ENCODE measurements at places on chromosomes 3 and 15. TPM values are rescaled to one million over a fixed set of nuclear protein-coding genes. Genes with fewer than 3 reads are reported as not detected.

THPO gene
- 0.52 TPM for total RNA-seq

CTXN2 gene
- total RNA-seq = not detected

NLGN1 gene
- total RNA-seq = 3.4 TPM

VIPR1 gene
- total RNA-seq = 11.8 TPM

ZNF620 gene
- total RNA-seq = 5.8 TPM

DCLK3 gene
- 2.7 TPM for total RNA-seq

CD200R1 gene
- total RNA-seq = not detected

GOLGA6L7 gene
- 0.15 TPM for total RNA-seq

FBLN2 gene
- total RNA-seq = 136 TPM

DNA sequence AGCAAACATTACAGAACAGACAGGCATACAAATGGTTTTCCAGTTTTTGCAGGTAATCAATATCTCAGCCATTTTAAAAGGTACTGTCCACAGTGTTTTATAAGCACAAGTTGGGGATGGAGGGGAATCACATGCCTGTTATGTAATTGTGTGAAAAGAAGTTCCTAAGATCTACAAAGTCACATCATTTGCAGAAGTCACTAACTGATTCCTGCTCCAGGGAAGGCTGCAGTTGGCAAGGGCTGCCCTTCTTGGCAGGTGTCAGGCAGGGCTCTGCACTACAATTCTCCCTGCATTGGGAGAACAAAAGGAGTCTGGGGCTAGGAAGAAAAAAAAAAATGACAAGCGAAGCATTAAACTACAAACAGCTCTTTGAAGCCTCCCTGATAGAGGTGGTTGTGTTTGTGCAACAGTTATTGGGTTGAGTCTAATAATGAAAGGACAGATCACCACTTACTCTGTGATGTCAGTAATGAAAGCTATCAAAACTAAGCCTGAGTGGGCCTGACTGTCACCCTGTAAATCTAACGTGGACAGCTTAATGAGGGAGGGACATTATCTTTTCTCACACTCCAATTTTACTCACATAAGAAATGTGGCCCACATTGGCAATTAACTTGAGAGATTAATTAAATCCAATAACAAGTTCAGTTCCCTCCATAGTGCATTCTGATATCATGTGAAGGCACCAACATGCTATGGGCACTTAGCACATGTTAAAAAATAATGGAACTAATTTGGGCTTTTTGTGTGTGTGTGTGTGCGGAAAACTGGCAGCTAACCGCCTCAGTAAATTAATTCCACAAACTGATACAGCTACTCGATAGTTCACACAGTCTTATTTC, 242.9 kb downstream of the FHIT start:
- peaks cover 3% of the 10 kb centered on the region for H3K4me1 ChIP-seq
- no peak overlapping the region for H3K4me3 ChIP-seq
- no peaks in the 10 kb centered on the region for H3K36me3 ChIP-seq
- peak overlapping the region; percentile 77 for H3K27ac ChIP-seq
- no peak for DNase-seq

GRCh38 chr3:44918087-44918486, 43.7 kb downstream of the TGM4 start:
- no peaks in the 10 kb centered on the region for H3K27me3 ChIP-seq
- no peaks in the 10 kb centered on the region for H3K4me1 ChIP-seq
- peaks cover 4% of the 10 kb centered on the region for H3K36me3 ChIP-seq
- H3K4me3 ChIP-seq = no peak overlapping the region
- no peak for DNase-seq

DNA sequence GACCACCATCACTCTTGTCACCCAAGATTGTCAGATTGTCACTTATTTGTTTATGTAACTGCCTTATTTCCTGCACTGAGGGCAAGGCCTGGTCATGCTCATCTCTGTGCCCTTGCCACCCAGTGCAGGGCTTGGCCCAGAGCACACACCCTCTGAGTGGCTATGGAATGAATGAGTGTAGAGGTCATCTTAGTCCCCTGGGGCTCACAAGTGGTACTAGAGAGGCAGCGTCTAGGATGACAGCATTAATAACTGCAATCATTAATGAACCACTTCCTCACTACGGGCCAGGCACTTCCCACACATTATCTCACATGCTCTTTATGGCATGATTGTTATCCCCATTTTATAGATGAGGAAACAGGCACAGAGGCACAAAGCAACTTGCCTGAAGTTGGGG, 117.0 kb downstream of the SMAD6 start:
- no peak overlapping the region for H3K4me3 ChIP-seq
- H3K27me3 ChIP-seq = no peaks in the 10 kb centered on the region
- DNase-seq = peak; percentile 8
- no peaks in the 10 kb centered on the region for H3K4me1 ChIP-seq
- H3K27ac ChIP-seq = no peak overlapping the region

DNA sequence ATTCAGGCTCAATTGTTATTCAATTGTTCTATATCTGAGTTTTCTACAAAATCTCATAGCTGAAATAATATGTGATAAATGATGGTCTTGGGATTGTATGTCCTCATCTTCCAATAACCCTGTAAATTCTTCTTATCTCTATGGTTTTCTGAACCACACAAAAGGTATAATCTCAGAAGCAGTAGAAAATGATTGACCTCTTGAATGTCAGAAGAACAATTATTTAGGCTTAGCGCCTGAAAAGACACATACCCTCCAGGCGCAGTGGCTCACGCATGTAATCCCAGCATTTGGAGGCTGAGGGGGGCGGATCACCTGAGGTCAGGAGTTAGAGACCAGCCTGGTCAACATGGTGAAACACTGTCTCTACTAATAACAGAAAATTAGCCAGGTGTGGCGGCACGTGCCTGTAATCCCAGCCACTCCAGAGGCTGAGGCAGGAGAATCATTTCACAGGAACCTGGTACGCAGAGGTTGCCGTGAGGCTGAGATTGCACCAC, 288.0 kb upstream of the TBC1D5 start:
- no peak overlapping the region for H3K4me3 ChIP-seq
- no peaks in the 10 kb centered on the region for H3K36me3 ChIP-seq
- no peak for DNase-seq
- no peak overlapping the region for H3K27ac ChIP-seq

- no peaks in the 10 kb centered on the region for H3K27me3 ChIP-seq
- no peak for DNase-seq
- H3K4me3 ChIP-seq = no peak overlapping the region
- H3K27ac ChIP-seq = no peak overlapping the region
- no peaks in the 10 kb centered on the region for H3K4me1 ChIP-seq
Observed at GRCh38 chr3:105157766-105158085, 209.0 kb upstream of the ALCAM start.

GRCh38 chr3:47054412-47054811, 74.9 kb downstream of the NBEAL2 start:
- DNase-seq = no peak
- no peaks in the 10 kb centered on the region for H3K27me3 ChIP-seq
- H3K4me3 ChIP-seq = no peak overlapping the region

DNA sequence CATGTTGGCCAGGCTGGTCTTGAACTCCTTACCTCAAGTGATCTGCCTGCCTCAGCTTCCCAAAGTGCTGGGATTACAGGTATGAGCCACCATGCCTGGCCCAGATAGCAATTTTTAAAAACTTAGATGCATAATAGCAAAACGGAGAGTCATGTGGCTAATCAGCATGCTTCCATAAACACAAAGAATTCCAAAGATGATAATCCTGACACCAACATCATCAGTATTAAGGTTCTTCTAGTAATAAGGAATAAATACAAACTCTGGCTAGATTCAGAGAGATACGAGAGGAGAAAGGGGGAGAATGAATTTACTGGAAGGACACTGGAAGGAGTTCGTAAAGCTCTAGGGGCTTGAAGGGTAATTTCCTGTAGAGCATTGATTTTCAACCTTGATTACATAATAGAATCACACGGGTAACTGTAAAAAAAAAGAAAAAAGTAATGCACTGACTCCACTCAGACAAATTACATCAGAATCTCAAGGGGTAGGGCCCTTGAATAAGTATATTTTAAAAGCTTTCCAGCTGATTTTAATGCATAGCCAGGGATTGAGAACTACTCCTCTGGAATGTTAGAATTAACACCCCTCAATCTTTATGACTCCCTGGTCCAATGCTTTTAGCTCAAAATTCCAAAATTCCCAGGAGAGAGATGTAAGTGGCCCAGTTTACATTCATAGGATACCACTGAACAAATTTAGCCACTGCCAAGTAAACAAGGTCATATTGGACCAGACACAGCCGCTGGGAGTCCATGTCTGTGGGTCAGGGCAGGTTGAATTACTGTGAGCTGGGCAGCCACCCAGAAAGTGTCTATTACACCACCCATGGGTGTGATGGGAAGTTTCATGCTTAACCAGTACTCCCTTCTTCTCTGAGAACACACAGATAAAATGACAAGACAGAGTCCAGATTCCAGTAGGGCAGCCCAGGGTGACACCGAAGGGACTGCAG, 243.9 kb downstream of the TBL1XR1 start:
- no peak for DNase-seq
- H3K36me3 ChIP-seq = no peaks in the 10 kb centered on the region
- no peaks in the 10 kb centered on the region for H3K4me1 ChIP-seq
- H3K27ac ChIP-seq = no peak overlapping the region

DNA sequence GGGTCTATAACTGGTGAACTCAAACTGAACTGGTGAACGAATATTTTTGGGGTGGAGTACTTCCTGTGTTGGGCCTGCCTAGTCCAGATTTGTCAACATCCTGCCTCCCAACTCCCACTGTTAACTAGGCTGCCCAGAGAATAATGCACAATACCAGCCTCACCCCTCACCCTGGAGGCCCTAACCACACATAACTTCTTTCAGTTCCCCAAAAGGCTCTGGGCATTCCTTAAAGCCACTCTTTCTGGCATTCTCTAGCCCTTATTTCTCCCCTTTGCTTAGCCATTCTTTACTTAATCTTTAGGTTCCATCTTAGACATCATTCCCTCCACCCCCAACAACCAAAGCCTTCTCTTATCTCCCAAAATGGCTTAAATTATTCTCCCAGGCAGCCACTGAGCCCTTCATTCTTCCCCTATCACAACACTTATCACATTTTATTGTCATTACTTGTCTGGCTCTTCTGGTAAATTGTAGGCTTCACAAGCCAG, 9.1 kb upstream of the SEC11A start:
- H3K27ac ChIP-seq = no peak overlapping the region
- DNase-seq = no peak
- H3K36me3 ChIP-seq = no peaks in the 10 kb centered on the region
- no peaks in the 10 kb centered on the region for H3K27me3 ChIP-seq
- H3K4me3 ChIP-seq = no peak overlapping the region
